ENCODE measurements at places on chromosomes 12 and 14. TPM values are rescaled to one million over a fixed set of nuclear protein-coding genes. Genes with fewer than 3 reads are reported as not detected.

GRCh38 chr12:52805739-52806138 lies 8.2 kb downstream of the KRT4 start:
- no peak for DNase-seq

DNA sequence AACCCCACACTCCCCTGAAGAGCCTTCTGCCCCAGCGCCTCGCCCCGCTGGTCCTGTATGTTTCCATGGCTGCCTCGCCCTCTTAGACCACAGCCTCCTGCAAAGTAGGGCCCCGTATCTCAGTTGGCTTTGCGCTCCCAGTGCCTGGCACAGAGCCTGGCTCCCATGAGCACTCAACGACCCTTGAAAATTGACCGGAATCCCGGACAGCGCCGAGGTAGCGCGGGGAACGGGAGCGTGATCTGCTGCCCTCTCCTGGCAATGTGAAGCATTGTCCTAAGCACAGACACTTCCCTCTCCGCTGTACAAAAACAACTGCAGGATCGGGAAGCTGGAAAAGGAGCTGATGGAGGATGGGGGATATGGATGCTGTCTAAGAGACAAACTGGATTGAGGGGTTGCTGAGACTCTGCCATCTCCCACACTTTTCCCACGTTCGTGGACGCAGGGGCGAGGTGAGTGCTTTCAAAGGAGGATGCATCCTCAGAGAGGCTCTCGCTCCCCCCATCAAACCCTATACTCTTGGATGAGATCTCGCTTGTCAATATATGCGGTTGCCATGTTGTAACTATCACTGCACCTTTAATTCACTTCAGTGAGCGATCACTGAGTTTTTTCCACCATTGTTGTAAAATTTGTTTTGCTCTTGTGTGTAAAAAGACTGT lies 10.7 kb upstream of the FKBP4 start:
- DNase-seq = peak; percentile 18

DNA sequence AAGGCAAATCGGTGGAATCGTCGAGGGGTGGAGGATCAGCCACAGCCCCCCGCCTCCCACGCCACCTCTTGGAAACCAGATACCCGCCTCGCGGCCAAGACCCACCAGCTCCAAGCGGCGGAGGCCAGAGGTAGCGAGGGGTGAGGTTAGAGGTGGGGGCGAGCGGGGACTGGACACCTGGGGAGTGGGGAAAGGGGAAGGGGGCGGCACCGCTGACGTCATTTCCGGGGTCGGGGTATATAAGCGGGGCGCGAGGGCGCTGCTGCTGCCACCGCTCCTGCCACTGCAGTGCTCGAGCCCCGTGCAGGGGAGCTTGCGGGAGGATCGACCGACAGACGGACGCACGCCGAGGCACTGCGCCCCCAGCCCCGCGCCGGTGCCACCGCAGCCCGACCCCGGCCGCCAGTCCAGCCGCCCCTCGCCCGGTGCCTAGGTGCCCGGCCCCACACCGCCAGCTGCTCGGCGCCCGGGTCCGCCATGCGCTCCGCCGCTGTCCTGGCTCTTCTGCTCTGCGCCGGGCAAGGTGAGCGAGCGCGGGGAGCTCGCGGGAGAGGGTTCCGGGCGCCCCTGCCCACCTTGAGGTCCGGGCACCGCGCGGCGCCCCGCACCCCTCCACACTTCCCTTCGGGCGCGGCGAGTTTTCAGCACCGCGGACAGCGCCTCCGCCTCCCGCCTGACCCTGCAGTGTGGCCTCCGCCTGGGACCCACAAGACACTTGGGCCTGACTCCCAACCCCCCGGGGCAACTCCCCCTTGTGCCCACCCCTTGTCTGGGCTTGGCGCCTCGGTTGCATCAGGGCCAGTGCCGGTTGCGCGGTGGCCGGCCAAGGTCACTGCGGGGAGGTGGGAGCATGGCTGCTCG lies at the start of gene CHGA:
Gene CHGA (plus strand): TSS at position 268 of the 861 bp plus-strand sequence. CDS start 210 bp downstream, at position 478.
- DNase-seq = peak; percentile 28

DNA sequence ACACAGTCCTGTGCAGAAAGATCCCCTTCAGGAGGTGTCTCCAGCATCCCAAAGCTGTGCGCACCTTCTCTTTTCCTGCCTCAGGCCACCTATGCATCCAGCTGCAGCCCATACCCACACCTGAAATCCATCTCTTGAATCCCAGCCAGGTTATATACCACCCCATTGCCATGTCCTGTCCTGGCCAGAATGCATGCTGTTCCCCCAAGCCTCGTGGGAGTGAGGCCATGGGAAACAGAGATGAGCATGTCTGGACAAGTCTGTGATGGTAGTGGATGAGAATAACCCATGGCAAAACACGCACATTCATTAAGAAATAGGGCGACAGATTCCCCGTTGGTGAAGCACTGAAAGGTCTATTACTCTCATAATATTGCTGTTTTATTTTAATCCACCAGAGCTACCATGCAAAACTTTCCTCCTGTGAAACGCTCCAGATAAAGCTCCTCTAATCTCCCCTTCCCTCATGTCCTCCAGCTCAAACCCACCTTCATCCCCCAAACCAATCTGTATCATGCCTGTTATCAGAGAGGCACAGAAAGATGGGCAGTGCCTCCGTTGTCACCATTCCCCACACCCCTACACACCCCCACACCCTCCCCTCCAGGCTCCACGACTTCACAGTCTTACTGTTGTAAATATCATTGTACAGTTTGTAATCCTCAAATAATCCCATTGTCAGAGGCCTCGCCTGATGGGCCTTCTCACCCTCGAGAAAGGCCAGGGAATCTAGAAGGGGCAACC lies 97.5 kb upstream of the FKBP4 start:
- peak; percentile 42 for DNase-seq

DNA sequence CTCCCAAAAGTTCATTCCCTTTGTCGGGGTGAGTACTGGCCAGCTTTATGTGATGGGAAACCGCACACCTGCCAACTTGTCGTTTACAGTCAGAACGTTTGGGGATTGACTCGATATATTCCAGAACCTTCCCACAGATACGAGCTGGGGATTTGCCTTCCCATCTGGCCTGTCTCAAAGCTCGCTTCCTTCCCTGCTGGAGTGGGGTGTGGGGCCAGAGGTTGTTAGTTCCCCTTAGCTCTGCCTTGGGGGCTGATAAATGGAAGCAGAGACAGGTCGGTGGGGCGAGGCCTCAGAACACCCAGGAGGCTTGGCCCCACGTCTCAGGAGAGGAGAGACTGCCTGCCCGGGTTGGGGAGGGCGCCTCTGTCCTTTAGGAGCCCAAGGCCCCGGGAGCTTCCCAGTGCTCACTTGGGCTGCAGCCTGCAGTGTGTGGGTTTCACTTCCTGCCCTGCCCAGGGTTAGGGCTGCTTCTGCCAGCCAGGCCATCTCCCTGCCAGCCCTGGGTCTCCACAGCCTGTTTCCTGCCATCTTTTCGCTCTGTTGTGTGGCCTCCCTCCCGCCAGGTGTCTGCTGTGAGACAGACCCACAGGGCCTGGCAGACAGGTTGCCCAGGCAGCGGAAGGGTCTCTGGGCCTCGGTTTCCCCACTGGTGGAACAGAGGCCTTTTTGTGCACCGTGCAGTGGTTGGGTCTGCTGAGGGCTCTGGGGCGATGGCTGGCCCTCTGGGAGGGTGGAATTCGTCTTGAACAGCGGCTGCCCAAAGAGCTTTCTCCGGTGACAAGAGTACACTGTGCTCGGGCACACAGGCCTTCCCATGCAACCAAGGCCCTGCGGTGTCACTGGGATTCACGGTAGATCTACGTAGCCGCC lies 8.1 kb upstream of the TEX22 start:
- no peak for DNase-seq

- DNase-seq = no peak
Measured at GRCh38 chr12:48818831-48819590, 715 bp downstream of the CACNB3 start.

GRCh38 chr12:21350975-21351374 lies 16.3 kb upstream of the SLCO1A2 start:
- DNase-seq = no peak

DNA sequence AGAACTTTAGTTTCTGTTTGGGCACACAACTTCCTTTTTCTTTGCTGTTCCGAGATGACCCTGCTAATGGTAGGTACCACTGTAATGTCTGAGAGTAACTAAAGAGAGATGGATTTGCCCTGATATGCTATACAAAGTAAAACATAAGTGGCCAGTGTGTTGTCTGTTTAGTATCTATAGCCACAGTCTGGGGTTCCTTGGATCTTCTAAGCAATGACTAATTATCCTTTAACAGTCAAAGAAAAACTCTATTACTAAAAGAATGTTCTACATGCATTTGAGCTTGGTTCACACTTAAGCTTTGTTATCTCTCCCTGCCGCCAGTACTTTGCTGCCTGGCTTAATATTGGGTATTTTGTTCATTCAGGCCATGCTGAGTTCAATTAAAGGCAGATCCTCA lies 1051.9 kb upstream of the FLRT2 start:
- no peak for DNase-seq

DNA sequence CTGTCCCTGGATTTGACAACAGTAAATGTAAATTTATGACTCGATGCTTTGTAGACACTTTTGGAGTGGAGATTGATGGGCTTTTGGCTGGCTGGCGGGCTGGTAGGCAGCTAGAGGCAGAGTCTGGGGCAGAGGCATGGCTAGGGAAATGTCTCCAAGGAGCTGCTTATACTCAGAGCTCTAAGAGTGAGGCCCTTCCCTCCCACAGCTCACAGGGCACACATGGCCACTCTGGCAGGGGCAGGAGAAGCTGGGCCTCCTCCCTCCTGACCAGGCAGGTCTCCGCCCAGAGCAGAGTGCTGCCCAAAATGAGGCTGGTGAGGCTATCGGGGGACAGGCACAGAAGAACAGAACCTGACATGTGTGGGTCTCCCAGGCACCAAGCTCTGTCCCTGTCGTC lies 67.5 kb downstream of the GALNT16 start:
- DNase-seq = no peak

DNA sequence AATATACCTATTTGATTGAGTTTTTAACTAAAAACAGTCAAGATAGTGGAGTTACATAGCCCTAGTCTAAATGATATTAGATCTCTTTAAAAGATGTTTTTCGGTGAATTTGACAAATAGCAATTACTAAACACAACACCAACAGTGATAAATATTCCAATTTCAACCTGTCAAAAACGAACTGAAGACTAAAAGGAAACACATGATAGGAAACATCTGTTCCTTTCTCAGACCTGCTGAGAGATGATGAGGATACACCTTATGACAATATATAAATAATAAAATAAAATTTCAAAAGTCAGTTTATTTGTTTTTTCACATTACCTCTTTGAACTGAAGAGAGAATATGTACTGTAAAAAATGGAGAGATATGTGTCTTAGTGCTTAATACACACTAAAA lies 232.7 kb downstream of the RASSF9 start:
- no peak for DNase-seq

- peak; percentile 49 for DNase-seq
Measured at GRCh38 chr12:43882578-43883178, 46.8 kb downstream of the TMEM117 start.

DNA sequence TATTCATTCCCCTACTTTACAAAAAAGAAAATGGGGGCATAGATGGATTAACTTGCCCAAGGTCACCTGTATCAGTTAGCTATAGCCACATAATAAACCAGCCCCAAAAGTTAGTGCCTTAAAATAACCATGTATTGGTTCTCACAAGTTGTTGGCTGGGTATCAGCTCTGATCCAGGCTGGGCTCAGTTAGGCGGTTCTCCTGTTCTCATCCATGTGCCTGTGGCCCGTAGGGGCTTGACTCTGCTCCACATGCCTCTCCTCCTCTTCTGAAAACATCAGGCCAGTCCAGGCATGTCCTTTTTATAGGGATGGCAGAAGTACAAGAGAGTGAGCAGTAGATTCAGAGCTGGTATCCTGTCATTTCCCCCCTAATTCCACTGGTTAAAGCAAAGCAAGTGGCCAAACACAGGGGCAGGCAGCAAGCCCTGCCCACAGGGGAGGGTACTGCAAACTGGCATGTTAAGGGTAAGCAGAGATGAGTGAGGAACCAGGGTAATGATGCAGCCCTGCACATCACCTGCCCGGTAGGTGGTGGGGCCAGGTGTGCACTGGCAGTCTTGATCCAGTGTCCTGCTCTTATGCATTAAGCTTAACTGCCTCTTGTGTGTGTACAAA lies 47.9 kb upstream of the TUNAR start:
- no peak for DNase-seq

DNA sequence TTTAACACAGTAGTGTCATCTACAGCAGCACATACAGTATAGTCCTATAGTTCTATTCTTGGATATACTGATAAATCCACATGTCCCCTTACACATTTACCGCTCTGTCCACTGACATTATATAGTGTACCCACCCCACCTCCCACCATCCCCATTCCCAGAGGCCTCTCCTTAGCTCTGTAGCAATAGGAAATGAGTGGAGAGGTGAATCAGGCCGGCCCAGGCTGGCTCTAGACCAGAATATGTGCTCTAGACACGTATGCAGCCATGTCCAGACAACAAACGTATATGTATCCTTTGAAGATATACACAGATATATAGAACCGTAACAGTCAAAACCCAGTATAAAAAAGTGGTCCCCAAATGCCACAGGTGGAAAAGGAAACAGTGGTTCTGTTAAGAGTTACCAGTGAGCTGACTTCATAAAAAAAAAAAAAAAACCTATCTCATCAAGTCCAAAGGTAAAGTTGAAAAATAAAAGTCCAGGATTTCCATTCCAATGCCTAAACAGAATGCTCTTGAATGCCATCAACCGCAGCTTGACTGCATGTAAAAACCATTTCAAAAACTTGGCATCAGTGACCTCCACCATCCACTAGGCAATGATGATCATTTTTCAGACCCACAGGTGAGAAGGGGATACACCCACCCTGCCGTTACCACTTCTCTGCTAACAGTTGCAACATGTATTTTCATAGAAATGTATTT lies 16.7 kb downstream of the EGLN3 start:
- DNase-seq = no peak

GRCh38 chr14:52244328-52244727 lies 23.2 kb upstream of the PTGDR start:
- no peak for DNase-seq

DNA sequence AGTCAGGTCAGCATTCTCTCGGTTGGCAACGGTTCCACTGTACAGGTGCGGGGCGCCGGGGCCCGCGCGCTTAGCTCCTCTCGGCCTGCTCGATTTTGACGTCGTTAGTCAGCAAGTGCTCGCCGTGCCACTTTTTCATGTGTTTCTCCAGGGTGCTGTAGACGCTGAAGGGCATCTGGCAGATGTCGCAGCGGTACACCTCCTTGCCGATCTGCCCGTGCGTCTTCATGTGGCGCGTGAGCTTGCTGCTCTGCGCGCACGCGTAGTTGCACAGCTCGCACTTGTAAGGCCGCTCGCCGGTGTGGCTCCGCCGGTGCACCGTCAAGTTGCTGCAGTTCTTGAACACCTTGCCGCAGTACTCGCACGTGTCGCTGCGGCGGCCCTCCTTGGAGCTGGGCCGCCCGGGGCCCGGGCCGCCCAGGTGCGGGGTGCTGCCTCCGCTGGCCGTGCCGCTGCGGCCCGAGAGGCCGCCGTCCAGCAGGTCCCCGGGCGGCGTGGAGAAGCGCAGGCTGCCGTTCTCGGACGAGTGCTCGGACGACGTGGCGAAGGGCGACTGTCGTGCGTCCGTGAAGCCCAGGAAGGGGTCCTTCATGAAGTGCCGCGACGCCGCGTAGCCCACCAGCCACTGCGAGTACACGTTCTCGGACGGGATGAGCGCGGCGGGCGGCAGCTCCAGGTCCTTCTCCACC lies 97.8 kb downstream of the BCL11B start:
- no peak for DNase-seq

The COCH gene
- not detected for total RNA-seq

The MEG3 gene
- total RNA-seq = 75.5 TPM

The BLOC1S1 gene
- total RNA-seq = 71.0 TPM

The NFE2 gene
- total RNA-seq = 0.26 TPM

The SIX4 gene
- 10.7 TPM for total RNA-seq

Data from mammary epithelial cell (primary cell).